NCI-H510A (cell line): ENCODE measurements at places on chromosomes 11 and 22.

GRCh38 chr11:107827041-107827440 lies 31.5 kb downstream of the SLC35F2 start:
- DNase-seq: no peak

DNA sequence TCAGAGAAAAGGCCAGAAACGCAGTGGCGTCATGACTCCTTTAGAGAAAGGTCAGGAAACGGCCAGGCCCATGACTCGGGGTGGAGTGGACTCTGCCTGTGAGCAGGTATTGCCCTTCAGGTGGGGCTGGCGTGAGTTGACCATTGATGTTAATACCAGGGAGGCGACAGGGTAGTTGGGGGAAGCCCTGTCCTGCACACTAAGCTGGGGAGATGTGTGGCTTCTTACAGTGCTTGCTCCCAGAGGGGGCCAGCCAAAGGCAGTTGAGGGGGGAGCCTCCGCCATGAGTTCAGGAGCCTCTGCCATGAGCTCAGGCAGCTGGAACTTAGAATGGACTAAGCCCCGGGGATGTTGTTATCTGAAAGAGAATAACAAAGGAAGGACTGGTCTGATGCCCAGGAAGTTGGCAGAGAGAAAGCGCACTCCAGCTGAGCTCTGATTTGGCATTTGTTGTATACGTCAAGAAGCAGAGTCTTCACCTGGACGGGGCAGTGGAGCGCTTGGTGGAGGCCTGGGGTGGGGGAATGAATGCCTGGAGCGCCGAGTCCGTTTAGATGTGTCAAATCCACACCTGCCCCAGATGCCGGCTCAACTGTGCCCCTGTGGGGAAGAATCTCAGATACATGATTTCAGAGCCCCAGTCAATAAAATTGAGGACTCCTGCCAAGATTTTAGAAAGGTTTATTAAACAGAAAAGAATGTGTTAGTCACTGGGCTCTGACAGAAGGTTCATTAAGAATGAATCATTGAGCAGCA lies 222.5 kb downstream of the TBC1D22A start:
- no peak for DNase-seq

GRCh38 chr11:102633385-102634026 lies 8.4 kb upstream of the MMP20 start:
- no peak for DNase-seq

DNA sequence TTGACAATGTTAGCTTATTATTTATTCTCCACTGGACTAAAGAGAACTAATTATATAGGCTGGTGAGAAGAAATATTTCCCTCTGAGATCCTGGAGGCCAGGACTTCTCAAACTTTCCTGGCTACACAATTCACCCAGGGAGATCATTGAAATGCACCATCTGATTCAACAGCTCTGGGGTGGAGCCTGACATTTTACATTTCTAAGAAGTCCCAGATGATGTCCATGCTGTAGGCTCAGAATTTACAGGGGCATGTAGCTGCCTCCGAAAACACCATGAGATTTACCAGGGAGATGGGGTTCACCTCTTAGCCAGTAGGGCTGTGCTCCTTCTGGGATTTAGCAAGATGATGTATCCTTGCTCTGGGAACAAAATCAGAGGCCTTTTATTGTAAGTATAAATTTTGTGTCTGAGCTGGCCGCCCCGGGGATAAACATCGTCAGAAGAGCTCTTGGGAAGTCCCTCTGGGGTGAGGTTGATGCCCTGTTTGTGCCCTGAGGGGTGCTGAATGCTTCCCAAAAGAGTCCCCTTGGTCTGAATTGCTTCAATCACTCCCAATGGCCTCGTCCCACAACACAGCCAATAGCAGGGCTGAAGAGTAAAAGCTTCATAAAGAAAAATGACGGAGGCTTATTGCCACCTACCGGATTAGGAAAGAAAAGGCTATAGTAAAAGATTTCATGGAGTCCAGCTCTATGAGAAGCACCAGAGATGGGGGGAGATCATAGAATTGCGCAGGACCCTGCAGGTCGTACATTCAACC lies 33.4 kb upstream of the API5 start:
- DNase-seq: no peak

GRCh38 chr11:130213143-130213978 lies 53.8 kb downstream of the ST14 start:
- DNase-seq: no peak

DNA sequence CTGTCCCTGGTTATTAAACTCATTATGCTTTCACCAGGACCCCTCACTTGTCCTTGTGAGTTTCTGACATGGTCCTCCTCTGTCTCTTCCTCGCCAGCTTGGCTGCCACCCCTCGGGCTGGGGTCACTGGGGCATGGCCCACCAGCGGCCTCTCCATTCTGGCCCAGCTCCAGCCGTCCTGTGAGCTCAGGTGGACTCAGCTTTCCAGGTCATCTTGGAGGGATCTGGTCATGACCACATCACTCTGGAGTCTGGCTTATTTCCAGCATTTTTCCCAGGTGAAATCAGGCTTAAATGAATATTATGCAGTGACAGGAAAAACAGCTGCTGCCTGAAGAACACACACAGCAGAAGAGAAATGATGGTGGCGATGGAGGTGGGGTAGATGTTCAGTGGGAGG lies 224.5 kb downstream of the ADAMTS15 start:
- no peak for DNase-seq

GRCh38 chr11:92751594-92751993 lies 217.9 kb upstream of the MTNR1B start:
- DNase-seq: no peak

GRCh38 chr11:40125054-40125453 lies 1334.4 kb downstream of the LRRC4C start:
- no peak for DNase-seq

- no peak for DNase-seq
These were observed 25.5 kb downstream of the TOLLIP start for GRCh38 chr11:1283906-1284305.

DNA sequence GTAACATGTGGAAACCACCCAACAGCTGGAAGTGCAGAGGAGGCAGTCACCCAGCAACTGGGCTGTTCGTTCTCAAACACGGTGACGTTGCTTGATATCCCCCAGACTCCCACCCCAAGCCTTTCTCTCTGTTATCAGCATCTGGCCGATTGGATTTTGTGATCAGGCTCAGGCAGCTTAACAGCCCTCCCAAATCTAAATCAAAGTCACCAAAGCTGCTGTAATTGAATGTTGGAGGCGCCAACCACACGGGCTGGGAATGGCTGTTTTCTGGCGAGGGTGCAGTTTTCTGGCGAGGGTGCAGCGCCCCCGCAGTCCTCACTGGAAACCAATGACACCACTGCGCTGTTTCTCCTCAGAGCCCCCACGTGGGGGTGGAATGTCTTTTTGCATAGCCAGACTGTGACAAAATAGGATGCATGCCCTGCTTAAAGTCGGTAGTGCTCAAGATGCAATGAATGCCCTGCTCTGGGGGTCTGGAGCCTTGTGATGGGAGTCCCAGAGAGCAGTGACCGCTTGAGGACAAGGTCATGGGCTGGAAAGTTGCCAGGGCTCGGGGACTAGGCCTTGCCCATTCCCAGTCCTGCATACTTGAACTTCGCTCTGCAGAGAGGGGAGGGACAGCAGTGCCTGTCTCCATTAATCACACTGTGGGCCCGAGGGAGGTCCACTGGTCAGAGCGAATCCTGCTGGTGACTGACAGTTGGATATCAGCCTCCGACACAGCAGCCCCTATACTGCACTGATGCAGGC lies 105.3 kb downstream of the MORC2 start:
- no peak for DNase-seq

DNA sequence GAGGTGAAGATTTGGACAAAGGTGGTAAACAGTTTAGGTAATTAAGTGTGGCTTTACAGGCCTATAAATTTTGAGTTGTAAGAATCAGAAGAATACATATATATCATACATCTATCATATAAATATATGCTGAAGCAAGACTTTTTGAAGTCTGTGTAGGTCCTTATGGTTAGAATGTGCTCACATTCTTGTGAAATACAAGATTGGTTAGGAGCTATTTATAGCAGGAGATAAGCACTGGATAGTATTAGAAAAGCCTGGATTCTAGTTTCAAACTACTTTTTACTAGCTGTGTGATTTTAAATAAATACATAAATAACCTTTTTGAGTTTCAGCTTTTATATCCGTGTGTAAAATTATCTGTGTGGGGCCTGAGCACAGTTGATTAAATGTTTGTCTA lies 42.3 kb downstream of the ANKRD42 start:
- no peak for DNase-seq

DNA sequence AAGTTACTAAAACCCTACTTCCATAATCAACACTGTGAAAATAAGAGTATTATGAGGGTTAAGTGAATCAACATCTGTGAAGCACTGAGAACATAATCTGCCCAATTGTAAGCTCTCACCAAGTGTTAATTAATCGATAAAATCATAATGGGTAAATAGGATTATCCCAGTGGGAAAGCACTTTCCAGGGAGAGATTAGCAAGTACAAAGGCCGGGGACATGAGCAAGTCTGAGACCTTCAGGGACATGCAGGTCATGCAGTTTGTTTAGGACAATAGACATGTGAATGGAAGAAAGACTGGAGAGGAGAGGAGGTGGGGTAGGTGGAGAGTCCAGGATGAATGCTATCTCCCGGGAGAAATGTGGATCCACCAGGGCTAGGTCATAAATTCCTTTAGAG lies 57.8 kb upstream of the FIBIN start:
- DNase-seq: no peak

DNA sequence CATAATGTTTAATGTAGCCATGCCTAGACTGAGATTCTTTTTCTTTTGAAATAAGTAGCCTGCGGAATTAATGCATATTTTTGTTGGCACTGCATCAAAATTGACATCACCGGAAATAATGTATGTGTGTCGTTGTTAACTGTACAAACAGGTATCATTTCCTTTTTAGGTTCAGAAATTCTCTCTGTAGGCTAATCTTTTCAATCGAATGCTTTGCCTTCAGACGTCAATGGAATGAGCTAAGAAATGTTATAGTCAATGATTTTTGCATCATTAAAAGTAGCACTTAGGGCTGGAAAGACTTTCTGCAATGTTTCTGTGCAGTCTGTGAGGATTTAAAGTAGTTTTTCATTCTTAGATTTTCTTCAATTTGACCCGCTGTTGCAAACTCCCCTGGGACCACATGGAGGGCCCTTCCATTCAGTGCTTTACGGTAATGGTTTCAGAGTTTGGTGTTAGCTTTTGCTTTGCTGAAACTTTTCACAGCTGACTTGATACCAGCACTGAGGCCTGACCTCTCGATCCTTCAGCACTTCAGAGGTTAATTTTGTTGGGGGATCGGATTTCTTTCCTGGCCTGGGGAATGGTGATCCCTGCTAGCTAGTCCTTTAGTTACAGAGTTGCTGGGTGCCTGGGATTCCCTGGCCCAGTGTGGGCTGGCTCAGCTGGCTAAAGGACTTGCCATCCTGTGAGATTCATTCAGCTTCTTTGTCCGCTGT lies 137.8 kb downstream of the DBX1 start:
- DNase-seq: peak; percentile 46

GRCh38 chr11:46528445-46529094 lies 65.3 kb downstream of the AMBRA1 start:
- DNase-seq: no peak

- DNase-seq: no peak
These were observed 3.6 kb downstream of the RASD2 start for GRCh38 chr22:35544189-35544588.

- DNase-seq: no peak
These were observed 43.3 kb downstream of the ENDOD1 start for GRCh38 chr11:95132956-95133355.

GRCh38 chr22:36387959-36388726 lies at the start of gene MYH9:
Gene MYH9 (minus strand): TSS chr22:36387967. CDS start chr22:36349236, 38,731 bp downstream.
- DNase-seq: peak; percentile 94

GRCh38 chr11:23730307-23730998 lies 766.4 kb upstream of the LUZP2 start:
- no peak for DNase-seq

DNA sequence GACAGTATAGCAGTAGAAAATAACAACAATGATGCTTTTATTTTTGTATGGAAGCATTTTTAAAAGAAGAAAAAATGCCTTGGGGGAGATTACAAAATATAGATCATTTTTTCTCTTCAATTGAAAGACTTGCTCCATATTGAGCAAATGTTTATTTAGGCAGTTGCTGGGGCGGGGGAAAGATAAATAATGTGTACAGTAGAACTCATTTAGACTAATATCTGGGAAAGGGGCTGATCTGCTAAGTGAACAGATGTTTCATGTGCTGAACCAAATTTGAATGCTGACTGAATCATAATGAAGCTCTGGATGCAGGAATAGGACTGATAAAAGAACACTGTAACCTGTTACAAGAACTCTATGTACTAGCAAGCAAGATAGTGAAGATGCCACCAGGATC lies 457.1 kb upstream of the TENM4 start:
- DNase-seq: no peak

- no peak for DNase-seq
These were observed 3.3 kb upstream of the RAG1 start for GRCh38 chr11:36564376-36565030.

DNA sequence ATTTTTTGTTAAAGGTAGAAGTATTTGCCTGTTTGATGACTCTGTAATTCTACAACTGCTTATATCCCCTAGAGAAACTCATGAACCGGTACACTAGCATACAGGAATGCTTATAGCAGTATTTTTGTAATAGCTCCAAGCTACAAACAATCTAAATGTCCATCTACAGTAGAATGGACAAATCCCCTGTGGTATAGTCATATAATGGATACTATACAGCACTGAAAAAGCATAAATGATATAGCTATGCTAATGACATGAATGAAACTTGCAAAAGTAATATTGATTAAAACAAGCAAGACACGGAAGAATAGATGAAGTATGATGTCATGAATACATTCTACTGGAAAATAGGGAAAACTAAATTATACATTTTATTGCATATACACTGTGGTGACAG lies 142.9 kb downstream of the CEP164 start:
- no peak for DNase-seq

DNA sequence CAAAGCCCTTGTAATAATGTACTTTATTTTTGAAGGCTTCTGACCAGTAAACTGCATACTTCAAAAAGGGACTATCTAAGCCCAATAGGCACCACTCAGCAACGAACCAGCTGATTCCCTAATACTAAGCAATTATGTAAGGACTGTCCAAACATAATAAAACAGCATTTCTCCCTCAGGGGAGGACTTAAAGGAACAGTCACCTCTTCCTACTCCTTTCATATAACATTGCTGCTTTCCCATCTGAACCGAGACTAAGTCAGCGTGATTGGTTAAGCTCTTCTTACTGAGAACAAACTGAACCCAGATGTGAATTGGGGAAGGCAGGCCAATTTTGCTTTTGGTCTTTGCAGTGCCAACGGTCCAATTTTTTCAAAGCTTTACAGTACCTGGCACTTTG lies 420.0 kb downstream of the METTL15 start:
- no peak for DNase-seq

DNA sequence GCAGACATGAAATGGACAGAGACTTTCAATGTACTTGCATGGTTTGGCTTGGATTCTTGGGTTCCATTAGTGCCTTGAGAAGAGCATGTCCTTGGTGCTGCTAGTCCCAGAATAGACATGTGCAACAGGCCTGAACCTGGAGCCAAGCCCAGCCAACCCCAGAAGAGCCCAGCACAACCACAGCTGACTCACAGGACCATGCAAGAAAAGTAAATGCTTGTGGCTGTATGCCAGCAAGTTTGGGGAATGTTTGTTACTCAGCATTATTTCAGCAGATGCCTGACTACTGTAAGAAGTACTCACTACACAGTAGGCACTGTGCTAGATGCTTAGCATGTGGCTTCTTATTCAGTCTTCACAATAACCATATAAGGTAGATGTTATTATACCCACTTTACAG lies 39.2 kb upstream of the HMGXB4 start:
- DNase-seq: no peak

- peak; percentile 13 for DNase-seq
These were observed 22.6 kb downstream of the RTN4RL2 start for GRCh38 chr11:57482782-57483561.

- DNase-seq: no peak
These were observed at the start of gene RIN1 for GRCh38 chr11:66336234-66337102. Gene RIN1 (minus strand): TSS chr11:66336434. CDS start chr11:66336402, 32 bp downstream.

GRCh38 chr11:3849297-3849874 lies 6.1 kb upstream of the STIM1 start:
- DNase-seq: no peak
